ENCODE measurements at places on chromosomes 6 and 20. TPM values are rescaled to one million over a fixed set of nuclear protein-coding genes. Genes with fewer than 3 reads are reported as not detected.

TFAP2A gene
- polyA plus RNA-seq, result 33.7 TPM

CAPN11 gene
- 0.16 TPM for polyA plus RNA-seq

PPP1R16B gene
- polyA plus RNA-seq, result 8.3 TPM

NELFE gene
- 88.2 TPM for polyA plus RNA-seq

PDE10A gene
- 20.3 TPM for polyA plus RNA-seq

MDN1 gene
- 41.5 TPM for polyA plus RNA-seq

WFDC12 gene
- not detected for polyA plus RNA-seq

RBPJL gene
- polyA plus RNA-seq, result not detected

SDCBP2 gene
- 2.6 TPM for polyA plus RNA-seq

PGC gene
- polyA plus RNA-seq, result not detected

DZANK1 gene
- polyA plus RNA-seq, result 5.6 TPM

FOXA2 gene
- 0.14 TPM for polyA plus RNA-seq

BNIP5 gene
- 0.33 TPM for polyA plus RNA-seq

NOX3 gene
- polyA plus RNA-seq, result 1.4 TPM

LRRC1 gene
- polyA plus RNA-seq, result 34.5 TPM

AURKA gene
- 13.5 TPM for polyA plus RNA-seq

BEND6 gene
- polyA plus RNA-seq, result 4.1 TPM

TMEM244 gene
- polyA plus RNA-seq, result not detected

CABLES2 gene
- 11.8 TPM for polyA plus RNA-seq

DSTN gene
- 444 TPM for polyA plus RNA-seq

BPIFB4 gene
- not detected for polyA plus RNA-seq

SNPH gene
- 2.7 TPM for polyA plus RNA-seq

COX4I2 gene
- polyA plus RNA-seq, result 2.2 TPM

FAM217A gene
- polyA plus RNA-seq, result 1.7 TPM

LSM14B gene
- 54.3 TPM for polyA plus RNA-seq

AIG1 gene
- polyA plus RNA-seq, result 112 TPM

DEFB121 gene
- polyA plus RNA-seq, result not detected

MEP1A gene
- polyA plus RNA-seq, result not detected

HINT3 gene
- 35.8 TPM for polyA plus RNA-seq

DLK2 gene
- 0.87 TPM for polyA plus RNA-seq

FAM83B gene
- 10.2 TPM for polyA plus RNA-seq

IL17A gene
- polyA plus RNA-seq, result not detected

PERP gene
- 24.8 TPM for polyA plus RNA-seq

ITCH gene
- polyA plus RNA-seq, result 40.6 TPM

MUC21 gene
- not detected for polyA plus RNA-seq

BTBD3 gene
- 78.2 TPM for polyA plus RNA-seq

GGT7 gene
- polyA plus RNA-seq, result 25.5 TPM

RNF182 gene
- 4.1 TPM for polyA plus RNA-seq

PHACTR3 gene
- polyA plus RNA-seq, result 13.1 TPM

CRISP3 gene
- polyA plus RNA-seq, result 0.42 TPM

REM1 gene
- 0.67 TPM for polyA plus RNA-seq

TOP1 gene
- polyA plus RNA-seq, result 117 TPM

ZBP1 gene
- polyA plus RNA-seq, result not detected

KCNQ2 gene
- polyA plus RNA-seq, result 9.0 TPM

C2 gene
- polyA plus RNA-seq, result 5.6 TPM

SEL1L2 gene
- 0.09 TPM for polyA plus RNA-seq

SLC25A27 gene
- polyA plus RNA-seq, result 32.8 TPM

TRIM10 gene
- polyA plus RNA-seq, result 0.48 TPM

NSFL1C gene
- polyA plus RNA-seq, result 93.9 TPM

HLA-DRB5 gene
- 51.0 TPM for polyA plus RNA-seq

CTAGE9 gene
- not detected for polyA plus RNA-seq

HLA-DMB gene
- 73.1 TPM for polyA plus RNA-seq

XKR7 gene
- polyA plus RNA-seq, result 0.35 TPM

All from right renal pelvis (tissue), 4 donors.